Cortex of kidney (tissue), 1 donor: ENCODE measurements at places on chromosomes 3 and 15.

DNA sequence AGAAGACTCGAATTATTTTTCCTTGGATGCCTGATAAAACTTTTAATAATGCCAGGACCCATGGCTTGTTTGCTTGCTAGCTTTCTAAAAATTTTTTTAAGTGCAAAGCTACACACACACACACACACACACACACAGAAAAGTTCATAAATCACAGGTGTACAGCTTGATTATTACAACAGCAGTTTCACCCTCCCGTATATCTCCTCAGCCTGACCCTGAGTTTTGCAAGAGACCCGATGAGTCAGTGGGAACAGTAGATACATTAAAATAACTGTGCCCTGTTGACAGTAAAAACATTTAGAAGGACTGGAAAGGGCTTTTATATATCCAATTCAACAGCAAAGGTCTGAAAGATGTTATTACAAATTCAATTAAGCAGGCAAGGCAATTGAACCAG lies 46.7 kb downstream of the EMC4 start:
- DNase-seq, result no peak

DNA sequence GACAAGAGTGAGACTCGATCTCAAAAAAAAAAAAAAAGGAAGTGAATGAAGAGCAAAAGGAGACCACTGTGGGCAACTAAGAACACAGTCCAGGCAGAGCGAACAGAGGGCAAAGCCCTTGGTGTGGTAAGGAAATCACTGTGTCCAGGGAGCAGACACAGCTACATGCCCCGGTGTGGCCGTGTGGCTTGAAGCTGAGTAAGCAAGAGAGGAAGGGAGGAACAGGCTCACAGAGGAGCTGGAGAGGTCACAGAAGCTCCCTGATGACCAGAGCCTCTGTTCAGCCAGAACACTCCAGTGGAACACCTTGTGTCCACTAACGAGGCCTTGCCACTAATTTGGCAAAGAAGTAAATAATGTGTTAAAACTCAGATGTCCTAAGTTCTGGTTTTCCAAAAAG lies 60.6 kb upstream of the GATA2 start:
- no peak for DNase-seq

DNA sequence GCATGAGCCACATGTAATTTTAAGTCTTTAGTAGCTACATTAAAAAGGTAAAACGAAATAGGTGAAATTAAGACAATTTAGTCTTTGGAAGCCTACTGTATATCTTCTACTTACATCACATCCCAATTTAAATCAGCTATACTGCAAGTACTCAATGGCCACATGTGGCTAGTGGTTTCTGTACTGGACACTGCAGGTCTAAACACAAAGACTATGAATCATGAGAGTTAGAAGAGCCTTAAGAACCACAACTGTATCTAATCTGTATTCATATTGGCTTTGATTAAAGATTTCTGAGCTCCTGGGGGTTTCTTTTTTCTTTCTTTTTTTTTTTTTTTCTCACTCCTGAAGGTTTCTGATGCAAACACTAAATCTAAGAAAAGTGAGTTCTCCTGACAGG lies 2.3 kb upstream of the EIF1B start:
- no peak for DNase-seq

- no peak for DNase-seq
Measured at GRCh38 chr3:120560304-120561250, 35.6 kb upstream of the NDUFB4 start.

DNA sequence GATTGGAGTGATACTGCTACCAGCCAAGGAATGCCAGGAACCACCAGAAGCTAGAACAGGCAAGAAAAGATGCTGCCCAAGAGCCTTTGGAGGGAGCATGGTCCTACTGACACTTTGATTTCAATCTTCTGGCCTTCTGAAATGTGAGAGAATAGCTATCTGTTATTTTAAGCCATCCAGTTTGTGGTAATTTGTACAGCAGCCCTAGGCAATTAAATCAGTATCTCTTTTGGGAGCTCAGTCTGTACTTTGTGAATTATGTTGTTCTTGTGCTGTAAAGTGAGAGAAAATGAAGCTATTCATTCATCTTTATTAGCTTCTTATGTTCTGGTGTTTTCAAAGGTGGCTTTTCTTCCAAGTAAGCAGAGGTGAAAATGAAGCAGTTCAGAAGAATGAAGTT lies 381.3 kb downstream of the PDCD6IP start:
- no peak for DNase-seq

DNA sequence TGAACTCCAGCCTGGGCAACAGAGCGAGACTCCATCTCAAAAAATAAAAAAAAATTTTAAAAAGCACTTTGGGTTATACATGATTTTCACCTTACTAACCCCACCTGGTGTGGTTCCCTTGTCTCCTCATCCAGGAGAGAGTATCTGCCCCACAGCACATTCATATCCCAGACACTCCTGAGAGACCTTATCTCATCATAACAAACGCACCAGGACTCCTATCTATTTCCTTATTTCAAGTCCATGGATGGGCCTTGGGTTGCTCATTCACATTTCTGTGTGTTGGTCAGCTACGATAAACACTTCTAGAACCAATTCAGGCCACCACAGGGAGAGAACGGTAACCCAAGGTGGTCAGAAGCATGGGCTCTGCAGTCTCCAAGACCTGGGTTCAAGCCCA lies 88.6 kb upstream of the SPATA12 start:
- DNase-seq, result no peak

DNA sequence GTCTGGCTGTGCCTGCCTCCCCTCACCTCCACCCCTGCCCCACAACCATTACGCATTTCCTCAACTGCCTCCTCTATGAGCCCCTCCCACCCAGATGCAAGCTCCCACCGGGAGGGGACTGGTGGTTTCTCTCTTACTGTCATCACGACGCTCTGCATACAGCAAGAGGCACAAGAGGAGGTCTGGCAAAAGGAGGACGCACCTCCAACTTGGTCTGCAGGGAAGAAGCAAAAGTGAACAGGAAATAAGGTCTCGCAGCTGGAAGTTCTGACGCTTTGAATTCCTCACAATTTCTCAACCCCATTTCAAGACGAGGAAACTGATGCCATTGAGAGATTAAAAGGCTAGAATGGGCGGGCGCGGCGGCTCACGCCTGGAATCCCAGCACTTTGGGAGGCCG lies 42.3 kb upstream of the MUC4 start:
- no peak for DNase-seq

- no peak for DNase-seq
Measured at GRCh38 chr15:66982250-66982649, 83.2 kb upstream of the SMAD3 start.

DNA sequence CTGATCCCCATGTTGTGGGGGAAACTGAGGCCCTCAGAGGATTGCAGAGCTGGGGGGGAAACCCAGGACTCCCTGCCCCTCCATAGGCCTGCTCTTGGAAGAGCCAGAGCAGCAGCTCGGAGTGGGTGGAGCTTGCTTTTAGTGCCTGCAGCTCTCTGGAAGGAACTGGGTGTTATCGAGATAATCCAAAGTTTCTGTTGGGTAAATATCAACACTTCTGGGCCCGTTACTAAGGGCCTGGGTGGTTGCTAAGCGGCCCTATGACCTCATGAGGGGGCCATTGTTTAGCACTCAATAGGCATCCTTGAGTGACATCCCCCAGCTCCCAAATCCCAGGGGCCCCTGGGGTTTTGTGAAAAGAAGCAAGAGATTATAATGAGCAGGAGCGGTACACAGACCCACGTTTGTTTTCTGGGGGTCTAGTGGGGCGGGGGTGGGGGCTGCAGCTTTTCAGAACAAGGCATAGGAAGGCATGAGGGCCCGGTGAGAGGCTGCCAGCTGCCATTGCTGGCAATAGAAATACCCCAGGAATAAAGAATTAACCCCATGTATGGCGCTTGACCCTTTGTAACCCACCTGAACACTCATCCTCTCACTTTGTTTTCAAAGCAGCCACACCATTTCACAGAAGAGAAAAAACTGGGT lies 48.3 kb upstream of the ATP2B2 start:
- DNase-seq, result no peak
